ENCODE measurements at places on chromosomes 16 and 17. TPM values are rescaled to one million over a fixed set of nuclear protein-coding genes. Genes with fewer than 3 reads are reported as not detected.

FBXW10B gene
- total RNA-seq: 0.15 TPM

NOG gene
- total RNA-seq: 1.6 TPM

ATPAF2 gene
- total RNA-seq: 18.2 TPM

RBFOX1 gene
- total RNA-seq: not detected

PRSS8 gene
- total RNA-seq: not detected

IRX3 gene
- total RNA-seq: under 0.01 TPM

PRR11 gene
- 9.6 TPM for total RNA-seq

KRT36 gene
- not detected for total RNA-seq

TEKT5 gene
- not detected for total RNA-seq

TP53TG3B gene
- total RNA-seq: not detected

CDH11 gene
- total RNA-seq: 3.3 TPM

KRT40 gene
- not detected for total RNA-seq

NAGLU gene
- 21.1 TPM for total RNA-seq

LLGL2 gene
- total RNA-seq: 1.8 TPM

YPEL2 gene
- total RNA-seq: 85.0 TPM

STX1B gene
- under 0.01 TPM for total RNA-seq

PPL gene
- 0.46 TPM for total RNA-seq

ACSM5 gene
- not detected for total RNA-seq

CNTNAP4 gene
- not detected for total RNA-seq

CCL8 gene
- not detected for total RNA-seq

NPIPB9 gene
- 1.6 TPM for total RNA-seq

EMP2 gene
- total RNA-seq: 8.5 TPM

PMP22 gene
- 18.8 TPM for total RNA-seq

ATXN1L gene
- total RNA-seq: 10.7 TPM

SALL1 gene
- not detected for total RNA-seq

MYO18A gene
- total RNA-seq: 21.1 TPM

FAM20A gene
- not detected for total RNA-seq

RAP1GAP2 gene
- 0.65 TPM for total RNA-seq

FBXL19 gene
- total RNA-seq: 21.7 TPM

RNF227 gene
- total RNA-seq: 0.65 TPM

HS3ST2 gene
- total RNA-seq: not detected

RHBDF1 gene
- 19.5 TPM for total RNA-seq

CYBA gene
- total RNA-seq: 27.1 TPM

EPN3 gene
- total RNA-seq: 0.15 TPM

SRL gene
- 0.15 TPM for total RNA-seq

ITGAD gene
- total RNA-seq: not detected

PRR35 gene
- under 0.01 TPM for total RNA-seq

MYOCD gene
- not detected for total RNA-seq

TLCD1 gene
- total RNA-seq: 1.7 TPM

CHRNE gene
- 0.97 TPM for total RNA-seq

LRRC37A gene
- total RNA-seq: 1.1 TPM

PRDM7 gene
- total RNA-seq: not detected

EEF2KMT gene
- total RNA-seq: 15.3 TPM

MYADML2 gene
- not detected for total RNA-seq

RMI2 gene
- total RNA-seq: 10.1 TPM

ARL6IP1 gene
- total RNA-seq: 445 TPM

C1QTNF8 gene
- not detected for total RNA-seq

TNK1 gene
- not detected for total RNA-seq

ADGRG3 gene
- not detected for total RNA-seq

KRTAP4-6 gene
- not detected for total RNA-seq

KRTAP4-1 gene
- not detected for total RNA-seq

All from epithelial cell of umbilical artery (primary cell).